ENCODE measurements at places on chromosomes 4 and X.
A peak's percentile ranks its signal among the peaks of the same experiment; 100 is the strongest.

DNA sequence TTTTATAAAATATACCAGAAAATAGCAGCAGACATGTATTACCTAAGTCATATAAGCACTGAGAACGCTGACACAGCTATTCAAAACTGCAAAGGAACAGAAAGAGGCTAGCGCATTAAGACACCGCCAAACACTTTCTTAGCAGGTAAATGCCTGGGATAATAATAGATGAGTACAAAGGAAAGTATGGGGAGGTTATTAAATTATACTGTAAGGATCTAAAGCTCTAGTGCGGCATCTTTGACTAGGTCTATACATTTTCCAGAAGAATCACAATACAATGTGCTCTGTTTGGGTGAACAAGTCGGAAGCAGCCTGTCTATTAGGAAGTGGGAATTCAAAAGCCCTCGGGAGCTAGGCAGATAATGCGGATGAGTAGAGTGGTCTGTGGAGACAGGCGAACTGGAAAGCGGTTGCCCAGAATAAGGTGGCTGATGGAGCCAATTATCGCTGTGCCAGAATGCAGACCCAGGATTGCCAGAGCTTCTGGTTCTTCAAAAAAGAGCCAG is 443.6 kb upstream of the TENM3 start:
- no peak for DNase-seq

- DNase-seq: no peak
These were observed 59.3 kb upstream of the HS3ST1 start for GRCh38 chr4:11487868-11488544.

- peak; percentile 33 for DNase-seq
These were observed 47.3 kb upstream of the PPARGC1A start for GRCh38 chr4:23937173-23937572.

DNA sequence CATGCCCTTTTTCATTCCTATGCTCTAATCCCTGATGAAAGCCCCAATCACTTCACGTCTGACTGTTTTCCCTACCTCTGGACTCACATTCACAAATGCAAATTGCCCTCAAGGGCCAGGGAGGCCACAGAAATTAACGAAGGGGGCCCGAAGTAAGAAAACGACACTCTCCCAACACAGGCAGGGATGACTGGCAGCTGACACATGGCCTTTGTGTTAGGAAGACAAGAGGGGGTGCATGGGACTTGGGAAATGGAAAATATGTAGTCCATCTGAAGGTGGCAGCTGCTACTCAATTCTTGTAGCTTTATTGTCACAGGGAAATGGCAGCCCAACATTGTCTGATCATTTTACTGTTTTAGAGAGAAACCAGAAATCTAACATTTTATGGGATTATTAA is 12.3 kb upstream of the SPARCL1 start:
- no peak for DNase-seq

- DNase-seq: no peak
These were observed 9.5 kb downstream of the CLCN4 start for GRCh38 chrX:10166248-10166716.

- DNase-seq: no peak
These were observed 155.1 kb downstream of the TMA16 start for GRCh38 chr4:163649557-163650091.

DNA sequence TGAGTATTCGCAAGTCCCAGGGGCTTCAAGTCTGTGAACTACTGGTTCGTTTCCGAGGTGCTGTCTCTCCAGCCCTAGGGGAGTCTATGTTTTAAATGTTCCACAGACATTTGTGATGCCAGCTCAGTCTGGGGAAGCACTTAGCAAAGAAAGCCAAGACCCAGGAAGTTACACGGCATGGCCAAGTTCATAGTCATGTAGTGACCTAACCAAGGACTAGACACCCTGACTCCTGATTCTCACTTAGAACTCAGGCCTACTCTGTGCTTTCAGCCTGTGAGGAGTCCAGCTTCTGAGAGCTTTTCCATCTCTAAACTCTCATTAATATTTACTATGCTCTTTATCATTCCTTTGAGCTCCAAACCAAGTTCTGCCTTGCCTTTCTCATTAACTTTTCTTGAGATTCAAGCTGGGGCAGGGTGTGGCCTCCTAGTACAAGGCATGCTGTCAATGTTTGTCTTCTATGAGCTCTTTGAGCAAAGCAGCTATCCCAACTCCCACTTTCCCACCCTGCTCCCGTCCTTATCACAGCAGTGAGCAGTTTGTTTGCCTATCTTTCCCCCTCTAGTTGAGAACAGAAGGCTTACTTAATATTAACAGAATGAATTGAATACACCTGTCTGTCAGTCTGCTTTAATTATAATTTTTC is 105.4 kb upstream of the FAM9C start:
- DNase-seq: no peak
